Progenitor cell of endocrine pancreas (in vitro differentiated cells): ENCODE measurements at places on chromosomes 2 and 18.
A peak's percentile ranks its signal among the peaks of the same experiment; 100 is the strongest.

DNA sequence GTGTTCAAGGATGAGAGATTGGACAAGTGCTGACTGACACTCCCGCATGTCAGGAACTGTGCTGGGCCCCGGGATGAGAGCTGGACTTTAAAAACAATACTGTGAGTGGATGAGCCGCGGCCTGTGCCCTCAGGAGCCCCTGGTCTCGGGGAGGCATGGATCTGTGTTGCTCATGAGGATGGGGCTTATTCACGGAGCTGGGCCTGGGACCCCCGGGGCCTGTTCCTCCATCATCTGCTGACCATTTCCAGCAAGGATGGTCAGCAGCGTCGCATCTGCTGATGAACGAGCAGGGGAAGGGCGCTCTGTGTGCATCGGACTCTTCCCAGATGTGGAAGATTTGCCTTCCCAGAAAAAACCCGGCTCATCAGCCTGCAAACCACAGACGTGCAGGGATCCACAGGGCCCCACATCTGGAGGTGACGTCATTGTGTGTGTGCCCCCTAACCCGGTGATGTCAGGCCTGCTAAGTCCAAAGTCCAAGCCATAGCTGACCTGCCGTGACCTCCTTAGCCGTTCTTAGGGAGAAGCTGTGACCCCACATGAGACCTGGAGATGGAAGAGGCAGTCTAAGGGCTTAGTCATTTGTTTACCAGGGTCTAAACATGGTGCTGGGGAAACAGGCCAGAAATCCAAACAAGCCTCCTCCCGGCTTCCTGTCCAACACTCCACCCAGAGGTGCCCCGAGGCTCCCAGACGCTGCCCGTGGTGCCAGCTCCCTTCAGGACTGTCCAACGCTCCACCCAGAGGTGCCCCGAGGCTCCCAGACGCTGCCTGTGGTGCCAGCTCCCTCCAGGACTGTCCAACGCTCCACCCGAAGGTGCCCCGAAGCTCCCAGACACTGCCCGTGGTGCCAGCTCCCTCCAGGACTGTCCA is 143.9 kb downstream of the PXDN start:
- no peak for DNase-seq

- no peak for DNase-seq
Observed at GRCh38 chr2:32810909-32811495, 135.8 kb upstream of the LTBP1 start.

DNA sequence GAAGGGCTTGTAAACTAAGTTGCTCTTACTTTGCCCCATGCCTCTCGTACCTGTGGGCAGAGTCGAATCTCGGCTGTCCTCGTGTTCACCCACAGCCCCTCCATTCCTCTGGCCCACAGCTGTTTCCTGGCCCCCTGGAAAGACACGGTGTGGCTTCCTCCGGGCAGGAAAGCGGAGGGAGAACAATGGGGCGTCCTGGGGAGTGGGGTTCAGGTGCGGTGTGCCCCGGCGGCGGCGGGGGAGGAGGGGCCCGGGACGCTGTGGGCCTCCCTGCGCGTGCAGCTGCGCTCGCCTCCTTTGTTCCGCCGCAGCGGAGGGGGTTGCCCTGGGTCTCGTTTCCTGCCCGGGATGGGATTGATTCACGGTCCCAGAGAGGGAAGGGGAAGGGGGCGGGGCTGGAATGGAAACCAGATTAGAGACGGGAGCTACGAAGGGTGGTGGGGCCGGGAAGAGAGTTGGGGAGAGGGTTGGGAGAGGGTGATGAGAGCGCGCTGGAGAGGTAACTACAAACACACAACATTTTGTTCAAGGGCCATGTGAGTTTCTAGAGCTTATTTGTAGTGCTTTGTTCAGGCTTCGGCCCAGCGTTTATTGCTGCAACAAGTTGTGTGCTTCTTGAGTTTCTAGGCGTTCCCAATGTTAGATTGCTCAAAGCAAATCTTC is 796 bp downstream of the MYO1B start:
- DNase-seq, result peak; percentile 79

DNA sequence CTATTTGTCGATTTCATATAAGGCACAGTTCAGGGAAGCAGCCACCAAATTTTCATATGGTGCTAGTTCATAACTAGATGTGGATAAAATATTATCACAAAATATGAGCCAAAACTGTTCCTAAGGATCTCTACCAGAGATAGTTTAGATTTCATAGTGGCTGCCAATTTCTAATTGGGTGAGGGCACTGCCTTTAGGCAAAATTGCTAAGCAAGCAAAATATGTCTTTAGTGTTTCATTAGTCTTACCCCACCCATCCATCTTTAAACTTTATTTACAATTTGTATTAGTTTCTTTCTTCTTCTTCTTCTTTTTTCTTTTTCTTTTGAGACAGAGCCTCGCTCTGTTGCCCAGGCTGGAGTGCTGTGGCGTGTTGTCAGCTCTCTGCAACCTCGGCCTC is 77.1 kb upstream of the SLC4A10 start:
- no peak for DNase-seq

- no peak for DNase-seq
Observed at GRCh38 chr2:163799807-163800206, 64.0 kb upstream of the FIGN start.

DNA sequence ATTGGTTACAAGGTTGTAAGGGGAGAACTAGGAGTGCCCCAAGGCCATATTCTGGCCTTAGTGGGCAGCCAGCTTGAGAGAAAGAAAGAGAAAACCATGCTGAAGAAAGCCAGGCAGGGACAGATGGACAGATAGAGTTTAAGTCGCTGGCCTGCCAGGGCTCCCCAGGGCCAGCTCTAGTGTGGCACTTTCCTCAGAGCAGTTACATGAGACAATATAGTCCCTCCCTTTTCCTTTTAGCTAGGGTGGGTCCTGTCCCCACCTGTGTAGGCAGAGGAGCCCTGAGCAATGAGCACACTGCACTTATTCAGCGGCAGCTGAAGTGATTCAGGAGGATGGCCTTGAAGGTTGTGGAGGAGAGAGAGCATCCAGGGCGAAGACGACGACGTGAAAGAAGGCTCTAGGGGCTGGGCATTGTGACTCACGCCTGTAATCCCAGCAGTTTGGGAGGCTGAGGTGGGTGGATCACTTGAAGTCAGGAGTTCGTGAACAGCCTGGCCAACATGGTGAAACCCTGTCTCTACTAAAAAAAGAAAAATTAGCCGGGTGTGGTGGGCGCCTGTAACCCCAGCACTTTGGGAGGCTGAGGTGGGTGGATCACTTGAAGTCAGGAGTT is 152.0 kb upstream of the SLC1A4 start:
- DNase-seq, result no peak

GRCh38 chr2:32003791-32004190 is 7.0 kb downstream of the MEMO1 start:
- DNase-seq, result no peak

GRCh38 chr18:2394684-2395083 is 176.6 kb downstream of the METTL4 start:
- no peak for DNase-seq

GRCh38 chr2:29731948-29732347 is 189.4 kb downstream of the ALK start:
- DNase-seq, result no peak

GRCh38 chr2:98127229-98127989 is 40.4 kb downstream of the VWA3B start:
- no peak for DNase-seq

DNA sequence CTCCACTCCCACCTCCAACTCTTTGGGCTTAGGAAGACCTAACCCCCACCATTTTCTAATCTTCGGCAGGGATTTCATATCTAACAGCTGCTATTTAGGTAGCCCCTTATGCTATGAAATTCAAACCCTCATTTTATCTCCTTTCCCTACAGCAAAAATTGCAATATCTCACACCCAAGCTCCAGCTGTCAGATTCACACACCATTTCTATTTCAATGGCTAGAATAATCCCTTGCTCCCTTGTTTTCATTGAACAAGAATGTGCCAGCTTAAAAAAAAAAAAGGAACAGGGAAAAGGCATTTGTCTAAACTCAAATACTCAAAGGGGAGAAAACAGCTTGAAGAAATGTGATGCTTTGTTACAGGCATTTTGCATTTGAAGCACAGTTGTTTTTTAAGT is 850.6 kb upstream of the ACVR2A start:
- no peak for DNase-seq

- DNase-seq, result no peak
Observed at GRCh38 chr2:84077496-84077895, 381.6 kb downstream of the SUCLG1 start.

DNA sequence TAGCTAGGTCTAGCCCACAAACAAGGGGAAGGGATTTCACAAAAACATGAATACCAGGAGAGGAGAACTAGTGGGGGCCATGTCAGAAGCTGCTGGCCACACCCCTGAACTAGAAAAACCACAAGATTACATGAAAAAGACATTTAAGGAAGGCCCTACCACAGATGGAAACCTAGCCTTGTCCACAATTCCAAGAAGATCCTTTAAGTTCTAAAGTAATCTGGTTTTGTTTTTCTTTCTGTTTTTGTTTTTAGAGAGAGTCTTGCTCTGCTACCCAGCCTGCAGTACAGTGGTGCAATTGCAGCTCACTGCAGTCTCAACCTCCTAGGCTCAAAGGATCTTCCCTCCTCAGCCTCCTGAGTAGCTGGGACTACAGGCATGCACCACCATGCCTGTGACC is 34.2 kb upstream of the CAB39 start:
- DNase-seq, result no peak

DNA sequence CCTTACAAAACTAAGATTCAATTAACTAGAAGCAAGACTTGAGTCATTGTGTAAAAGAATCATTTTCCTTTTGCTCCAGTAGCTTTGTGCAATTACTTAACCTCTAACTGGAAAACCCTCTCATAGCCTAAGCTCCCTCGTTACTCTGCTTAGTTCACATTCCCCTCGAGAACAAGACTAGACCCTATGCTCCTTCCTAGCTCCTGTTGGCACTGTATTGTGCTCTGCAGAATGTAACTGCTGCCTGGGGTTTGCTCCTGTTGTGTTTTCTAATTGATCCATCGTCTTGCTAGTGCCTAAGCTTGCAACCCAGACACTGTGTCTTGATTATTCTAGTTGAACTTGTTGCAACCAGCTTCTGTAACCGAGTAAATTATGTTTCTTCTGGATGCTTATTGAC is 347.0 kb downstream of the ZNF804A start:
- DNase-seq, result no peak

- no peak for DNase-seq
Observed at GRCh38 chr2:241153616-241154015, 3.3 kb downstream of the PPP1R7 start.

DNA sequence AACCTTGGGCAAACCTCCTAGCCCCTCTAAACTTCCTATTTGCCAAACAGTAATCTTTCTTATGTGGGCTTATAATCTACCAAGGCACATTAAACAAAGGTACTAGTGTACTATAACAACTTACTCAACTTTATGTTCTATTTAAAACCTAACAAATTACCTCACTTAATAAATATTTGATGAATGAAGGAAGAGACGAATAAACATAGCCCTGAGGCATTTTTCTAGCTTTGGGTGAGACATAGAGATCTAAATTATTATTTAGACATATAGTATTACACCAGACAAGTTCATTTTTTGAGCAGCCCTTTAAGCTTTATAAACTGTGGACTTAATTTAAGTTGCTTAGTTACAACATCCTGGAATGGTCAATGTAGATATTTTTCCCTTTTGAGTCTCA is 104.6 kb downstream of the UNC80 start:
- DNase-seq, result no peak

- no peak for DNase-seq
Observed at GRCh38 chr2:218658671-218659257, 659 bp downstream of the ZNF142 start.

- DNase-seq, result no peak
Observed at GRCh38 chr2:169165791-169166190, 96.4 kb downstream of the DHRS9 start.

DNA sequence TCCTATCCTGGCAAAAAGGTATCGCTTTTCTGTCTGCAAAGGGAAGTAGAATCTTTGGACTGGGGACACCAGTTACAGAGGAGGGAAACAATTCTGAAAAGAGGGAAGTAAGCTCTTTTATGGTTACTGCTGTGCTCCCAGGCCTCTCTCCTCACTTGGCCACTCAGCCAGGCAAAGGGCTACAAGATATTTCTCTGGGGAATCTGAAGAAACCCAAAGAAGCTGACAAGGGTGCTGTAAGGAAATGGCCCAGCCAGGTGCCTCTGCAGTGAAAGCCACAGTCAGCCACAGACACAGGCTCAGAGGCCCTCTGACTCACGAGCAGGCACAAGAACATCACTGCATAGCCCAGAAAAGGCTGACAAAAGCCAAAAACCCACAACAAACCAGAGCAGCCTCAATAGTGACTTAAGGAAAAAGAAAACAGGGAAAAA is 5.8 kb downstream of the HDLBP start:
- no peak for DNase-seq

DNA sequence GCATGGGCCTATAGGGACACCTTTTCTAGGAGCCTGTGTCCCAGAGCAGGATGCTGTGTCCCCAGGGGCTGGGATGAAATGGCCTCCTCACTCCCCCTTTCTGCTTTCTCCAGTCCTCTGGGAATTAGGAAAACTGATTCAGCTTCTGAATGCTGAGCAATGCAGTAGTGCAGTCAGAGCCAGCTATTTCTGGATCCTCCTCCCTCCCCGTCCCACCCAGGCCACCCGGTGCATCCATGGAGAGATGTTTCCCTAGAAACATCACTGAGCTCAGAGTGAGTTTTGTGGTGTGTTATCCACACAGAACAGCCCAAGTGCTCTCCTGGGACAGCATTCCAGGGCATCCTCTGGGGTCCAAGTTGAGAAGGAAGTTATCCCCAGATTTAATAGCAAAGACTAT is 125.5 kb downstream of the LOXHD1 start:
- DNase-seq, result no peak

- DNase-seq, result no peak
Observed at GRCh38 chr2:184032983-184033382, 565.3 kb upstream of the ZNF804A start.

- peak; percentile 81 for DNase-seq
Observed at GRCh38 chr2:231714639-231715498, 6.5 kb downstream of the PTMA start.

DNA sequence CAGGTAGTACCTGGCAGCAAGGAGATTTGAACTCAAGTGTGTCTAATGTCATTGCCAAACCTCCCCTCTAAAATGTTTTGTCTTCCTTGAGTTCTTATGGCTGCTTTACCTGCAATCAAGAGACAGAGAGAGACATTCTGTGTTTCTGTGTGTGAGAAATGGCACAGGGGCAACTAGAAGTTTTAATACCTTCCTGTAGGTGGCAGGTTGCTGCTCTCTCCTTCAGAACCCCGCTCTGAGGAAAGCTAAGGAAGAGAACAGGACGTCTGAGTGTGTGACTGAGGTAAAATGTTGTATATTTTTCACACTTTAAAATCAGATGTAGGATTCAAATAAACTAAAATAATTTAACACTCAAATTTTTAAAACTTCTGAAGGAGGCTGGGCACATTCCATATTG is 19.2 kb downstream of the DTNA start:
- no peak for DNase-seq
